ENCODE measurements at places on chromosomes 16 and 17. TPM values are rescaled to one million over a fixed set of nuclear protein-coding genes. Genes with fewer than 3 reads are reported as not detected.
A peak's percentile ranks its signal among the peaks of the same experiment; 100 is the strongest.

DNA sequence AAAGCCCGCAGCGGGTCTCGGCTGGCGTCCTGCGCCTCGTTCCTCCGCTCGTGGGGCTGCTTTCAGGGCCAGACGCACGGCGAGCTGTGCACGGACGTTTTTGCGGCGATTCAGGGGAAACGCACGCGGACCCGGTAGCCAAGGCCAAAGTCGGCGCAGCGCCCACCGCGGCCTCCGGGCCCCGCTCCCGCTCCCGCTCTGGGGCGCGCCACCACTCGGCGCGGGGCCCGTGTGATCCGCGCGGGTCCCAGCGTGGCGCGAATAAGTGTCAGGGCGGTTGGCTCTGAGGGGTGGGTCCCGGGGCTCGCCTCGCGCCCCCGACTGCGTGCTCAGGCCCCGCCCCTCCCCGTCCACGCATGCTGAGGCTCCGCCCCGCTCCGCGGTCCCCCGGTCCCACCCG lies 694 bp upstream of the TBCD start:
- no peak for DNase-seq

BCKDK gene
- total RNA-seq: 43.4 TPM

C1QL1 gene
- 0.94 TPM for total RNA-seq

LPO gene
- total RNA-seq: not detected

DNA sequence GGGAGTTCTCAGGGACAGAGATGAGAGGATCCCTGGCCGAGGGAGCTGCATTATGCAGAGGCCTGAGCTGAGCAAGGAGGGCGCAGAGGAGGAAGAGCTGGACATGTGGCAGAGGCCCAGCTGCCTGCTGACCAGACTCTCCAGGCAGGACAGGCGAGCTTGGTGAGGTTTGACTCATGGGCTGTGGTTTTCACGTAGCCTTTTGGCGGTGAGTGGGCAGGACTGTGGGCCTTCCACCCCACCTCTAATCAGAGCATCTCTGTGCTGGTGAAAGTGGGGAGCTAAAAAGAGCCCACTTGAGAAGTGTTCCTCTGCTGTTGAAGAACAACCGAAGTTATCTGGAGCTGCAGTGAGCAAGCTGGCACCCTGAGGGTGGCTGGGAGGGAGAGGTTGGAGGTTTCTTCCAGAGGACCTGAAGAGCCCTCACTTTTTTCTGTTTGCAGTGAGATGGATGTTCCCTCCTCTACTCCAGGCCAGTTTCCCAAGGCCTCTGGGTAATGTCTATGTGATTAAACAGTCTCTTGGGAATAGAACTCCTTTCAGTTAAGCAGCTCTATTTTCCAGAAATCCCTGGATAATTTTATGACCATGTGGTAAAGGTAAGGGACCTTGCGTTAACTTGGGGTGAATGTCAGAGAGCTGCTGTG lies 11.9 kb downstream of the EPN2 start:
- peak; percentile 67 for DNase-seq

DNA sequence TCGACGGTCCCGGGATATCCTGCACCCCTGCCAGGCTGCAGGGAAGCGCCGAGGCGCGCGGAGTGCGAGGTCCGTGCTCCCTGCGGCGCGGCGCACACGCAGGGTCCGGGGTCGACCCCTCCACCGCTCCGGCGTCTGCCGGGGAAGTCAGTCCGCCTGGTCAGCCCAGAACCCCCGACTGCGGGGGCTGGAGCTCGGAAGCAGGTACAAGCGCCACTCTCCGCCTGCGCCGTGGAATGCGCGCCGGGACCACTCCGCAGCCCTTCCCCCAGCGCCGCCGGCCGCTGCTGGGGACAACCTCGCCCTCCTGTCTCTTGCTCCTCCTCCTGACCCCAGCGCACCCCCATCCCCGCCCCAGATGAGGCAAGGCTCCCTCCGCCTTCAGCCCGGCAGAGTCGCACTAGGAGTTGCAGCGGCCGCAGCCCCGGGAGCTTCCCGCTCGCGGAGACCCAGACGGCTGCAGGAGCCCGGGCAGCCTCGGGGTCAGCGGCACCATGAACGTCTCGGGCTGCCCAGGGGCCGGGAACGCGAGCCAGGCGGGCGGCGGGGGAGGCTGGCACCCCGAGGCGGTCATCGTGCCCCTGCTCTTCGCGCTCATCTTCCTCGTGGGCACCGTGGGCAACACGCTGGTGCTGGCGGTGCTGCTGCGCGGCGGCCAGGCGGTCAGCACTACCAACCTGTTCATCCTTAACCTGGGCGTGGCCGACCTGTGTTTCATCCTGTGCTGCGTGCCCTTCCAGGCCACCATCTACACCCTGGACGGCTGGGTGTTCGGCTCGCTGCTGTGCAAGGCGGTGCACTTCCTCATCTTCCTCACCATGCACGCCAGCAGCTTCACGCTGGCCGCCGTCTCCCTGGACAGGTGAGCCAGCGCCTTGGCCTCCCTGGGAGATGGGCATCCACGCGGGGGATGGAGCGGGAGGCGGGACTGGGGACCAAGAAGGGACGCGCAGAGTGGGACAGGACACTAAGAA lies at the start of gene GALR2:
TSS of gene GALR2 (plus strand) at position 392 of the 974 bp plus-strand sequence. CDS start at position 495, 103 bp downstream.
- no peak for DNase-seq
